ENCODE measurements at places on chromosomes 7 and 10. TPM values are rescaled to one million over a fixed set of nuclear protein-coding genes. Genes with fewer than 3 reads are reported as not detected.

PIK3AP1 gene
- 2.9 TPM for total RNA-seq

SFTPA1 gene
- total RNA-seq = not detected

TUBB8 gene
- not detected for total RNA-seq

PNLIPRP1 gene
- total RNA-seq = not detected

GRCh38 chr7:71604818-71605414, 473.0 kb downstream of the GALNT17 start:
- no peak for DNase-seq

DNA sequence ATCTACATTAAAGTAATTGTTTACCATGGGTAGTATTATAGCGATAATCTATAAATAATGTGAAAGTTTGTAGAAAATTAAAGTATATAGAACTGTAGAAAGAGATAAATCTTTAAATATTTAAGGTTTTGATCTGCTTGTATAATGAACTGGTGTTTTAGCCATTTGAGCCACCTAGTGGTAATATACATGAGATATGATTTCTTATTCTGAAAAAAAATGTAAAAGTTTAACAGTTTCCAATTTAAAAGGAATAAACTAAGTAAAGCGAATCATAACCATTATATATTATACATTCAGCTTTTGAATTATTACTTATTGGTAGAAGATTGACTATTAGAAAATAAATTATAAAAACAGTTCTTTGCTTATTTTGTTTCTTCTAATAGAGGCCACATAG, 91.2 kb downstream of the OTUD1 start:
- no peak for DNase-seq

GRCh38 chr10:61400524-61400923, 52.7 kb downstream of the TMEM26 start:
- no peak for DNase-seq

DNA sequence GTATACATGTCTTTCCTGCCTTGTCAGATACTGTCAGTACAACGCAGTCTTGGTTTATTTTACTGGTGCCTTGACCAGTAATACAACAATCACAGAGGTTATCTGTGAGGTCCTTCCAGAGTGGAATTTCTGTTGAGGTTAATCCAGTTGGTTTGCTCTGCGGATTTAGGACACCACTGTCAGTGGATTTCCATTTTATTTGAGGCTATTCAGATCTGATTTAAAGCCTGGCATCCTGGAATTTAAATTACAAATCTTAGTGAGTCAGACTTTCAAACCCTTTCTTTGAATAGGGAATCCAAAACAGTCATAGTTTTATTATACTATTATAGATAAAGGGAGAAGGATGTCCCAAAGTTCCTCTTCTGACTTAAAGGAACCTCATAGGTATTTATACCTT, 40.5 kb downstream of the ANLN start:
- no peak for DNase-seq

DNA sequence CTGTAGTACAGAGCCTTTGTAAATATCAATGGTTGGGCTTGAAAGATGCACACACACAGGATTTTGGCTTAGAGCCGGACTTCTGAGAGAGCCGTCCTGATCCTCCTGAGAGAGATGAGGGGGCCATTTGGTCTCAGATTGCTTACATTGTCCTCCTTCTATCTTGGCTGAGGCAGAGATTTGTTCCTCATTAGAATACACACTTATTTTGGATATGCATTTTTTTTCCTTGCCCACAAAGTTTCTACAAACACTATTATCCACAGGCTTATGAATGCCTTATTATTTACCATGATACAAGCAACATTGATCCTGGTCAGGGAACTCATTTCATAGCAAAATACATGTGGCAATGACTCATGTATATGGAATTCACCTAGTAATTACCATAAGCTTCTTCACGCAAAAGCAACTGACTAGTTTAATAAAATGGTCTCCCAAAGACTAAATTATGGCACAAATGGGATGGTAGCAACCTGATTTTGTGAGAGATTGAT, 175.3 kb downstream of the MDFIC start:
- DNase-seq = no peak

DNA sequence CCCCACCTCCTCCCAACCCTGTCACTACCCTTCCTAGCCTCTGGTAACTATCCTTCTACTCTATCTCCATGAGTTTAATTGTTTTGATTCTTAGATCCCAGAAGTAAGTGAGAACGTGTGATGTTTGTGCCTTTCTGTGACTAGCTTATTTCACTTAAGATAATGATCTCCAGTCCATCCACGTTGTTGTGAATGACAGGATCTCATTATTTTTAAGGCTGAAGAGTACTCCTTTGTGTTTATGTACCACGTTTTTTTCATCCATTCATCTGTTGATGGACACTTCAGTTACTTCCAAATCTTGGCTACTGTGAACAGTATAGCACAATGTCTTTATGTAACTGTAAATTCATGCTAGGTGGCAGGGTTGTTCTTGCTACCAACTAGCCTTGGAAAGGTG, 461.6 kb downstream of the PLXDC2 start:
- DNase-seq = no peak

DNA sequence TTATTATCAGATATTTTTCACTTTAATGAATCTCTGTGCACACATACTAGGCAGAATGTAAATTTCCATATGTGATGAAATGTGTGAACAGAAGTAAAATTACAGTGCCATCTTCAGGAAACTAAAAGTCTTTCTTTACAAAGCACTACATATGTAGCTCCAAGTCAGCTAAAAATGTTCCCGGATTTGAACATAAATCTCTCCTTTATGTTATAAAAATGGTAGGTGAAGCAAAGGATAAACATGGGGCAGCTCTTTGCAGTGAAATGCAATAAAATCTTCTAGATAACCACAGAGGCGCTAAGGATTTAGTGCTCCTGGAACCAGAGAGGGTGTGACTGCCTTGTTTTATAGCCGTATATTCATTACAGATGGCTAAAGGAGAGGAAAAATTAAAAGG, 104.9 kb upstream of the C7orf33 start:
- DNase-seq = no peak

GRCh38 chr10:6002809-6003510, 25.6 kb upstream of the IL15RA start:
- peak; percentile 30 for DNase-seq

DNA sequence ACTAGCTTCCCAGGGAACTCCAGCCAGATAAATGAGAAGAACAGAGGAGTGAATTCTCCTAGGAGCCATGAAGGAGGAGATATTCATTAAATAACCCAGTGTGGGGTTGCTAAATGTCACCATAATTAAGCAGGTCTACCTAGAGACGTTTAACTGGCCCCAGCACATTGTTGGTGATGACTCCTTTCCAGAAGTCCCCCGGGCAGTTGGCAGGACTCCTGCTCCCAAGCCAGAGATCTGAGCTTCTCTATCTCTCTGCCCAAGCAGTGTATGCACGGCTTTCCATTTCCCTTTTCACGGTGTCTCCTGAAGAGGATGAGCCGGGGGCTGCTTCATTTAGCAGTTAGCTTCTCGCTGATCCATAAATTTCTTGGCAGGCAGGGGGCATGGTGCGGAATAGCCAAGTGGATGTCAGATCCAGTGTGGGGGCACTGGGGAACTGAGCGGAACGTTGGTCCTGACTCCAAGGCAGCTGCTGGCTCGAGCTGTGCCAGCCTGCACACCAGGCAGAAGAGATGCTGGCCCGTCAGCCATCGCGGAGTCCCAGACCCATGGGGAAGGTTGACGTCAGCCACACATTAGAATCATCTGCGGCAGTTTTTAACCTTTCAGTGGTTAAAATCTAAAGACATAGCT, 142.0 kb upstream of the NPY start:
- no peak for DNase-seq

DNA sequence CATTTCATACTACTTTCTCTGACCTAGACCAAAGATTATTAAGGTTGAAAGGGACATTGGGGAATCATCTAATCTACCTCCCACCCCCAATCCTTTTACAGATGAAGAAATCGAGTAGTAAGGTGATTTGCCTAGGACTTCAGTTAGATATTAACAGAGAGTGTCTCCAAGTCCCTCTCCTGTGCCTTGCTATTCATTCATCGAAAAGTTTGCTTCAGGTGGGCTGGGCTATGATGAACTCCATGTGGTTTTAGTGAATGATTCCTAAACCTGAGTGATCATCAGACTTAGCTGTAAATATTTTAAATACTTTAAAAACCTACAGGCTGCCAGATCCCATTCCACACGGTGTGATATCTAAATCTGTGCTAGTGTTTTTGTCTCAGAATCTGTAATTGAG, 259.4 kb upstream of the SORCS1 start:
- DNase-seq = no peak

DNA sequence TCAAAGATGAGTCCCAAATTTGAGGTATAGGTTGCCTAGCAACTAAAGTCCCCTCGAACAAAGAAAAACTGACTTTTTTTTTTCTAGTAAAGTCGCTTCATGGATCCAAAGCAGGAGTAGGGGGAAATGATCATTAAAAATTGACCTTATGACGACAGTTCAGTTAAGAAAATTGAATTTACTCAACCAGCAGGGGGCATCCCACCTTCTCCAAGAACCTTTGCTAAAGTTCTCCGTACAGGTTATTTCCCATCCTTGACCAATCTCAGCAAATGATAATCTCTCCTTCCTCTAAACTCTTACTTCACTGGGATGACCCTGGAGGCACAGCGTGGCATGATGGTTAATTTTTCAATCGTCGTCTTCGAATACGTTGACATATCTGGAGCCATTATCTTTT, 228.3 kb downstream of the CALN1 start:
- DNase-seq = no peak

- DNase-seq = no peak
Measured at GRCh38 chr7:49020145-49020544, 95.8 kb downstream of the CDC14C start.

GRCh38 chr7:51128545-51129435, 187.8 kb downstream of the COBL start:
- no peak for DNase-seq

DNA sequence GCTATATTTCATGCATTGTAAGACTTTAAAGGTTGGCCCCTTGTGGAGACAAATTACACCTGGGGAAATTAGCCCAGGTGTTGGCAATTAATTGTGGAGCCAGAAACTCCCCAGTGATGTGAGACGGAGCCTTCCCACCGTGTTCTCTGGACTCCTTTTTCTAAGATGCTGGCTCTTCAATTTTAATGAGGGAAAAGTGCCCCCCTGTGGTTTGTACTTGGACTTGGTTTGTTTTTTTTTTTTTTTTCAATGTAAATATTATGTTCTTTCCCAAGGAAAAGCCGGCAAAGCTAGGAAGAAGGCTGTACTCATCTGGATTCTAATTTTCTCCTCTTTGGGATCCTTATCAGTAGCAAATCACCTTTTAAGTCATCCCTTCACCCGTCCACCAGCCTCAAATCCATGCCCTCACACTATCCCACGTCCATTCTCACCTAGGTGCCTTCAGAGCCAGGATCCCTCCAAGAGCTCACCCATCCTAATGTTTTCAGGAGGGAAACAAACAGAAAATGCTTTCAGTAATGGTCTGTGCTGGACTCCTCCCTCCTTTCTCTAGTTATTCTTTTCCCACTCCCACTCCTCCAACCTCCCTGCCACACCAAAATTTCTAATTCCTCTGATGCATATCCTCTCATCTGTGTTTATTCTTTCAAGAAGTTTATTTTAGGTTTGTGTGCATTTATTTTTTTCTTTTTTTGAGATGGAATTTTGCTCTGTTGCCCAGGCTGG, 20.4 kb upstream of the ST8SIA6 start:
- no peak for DNase-seq

DNA sequence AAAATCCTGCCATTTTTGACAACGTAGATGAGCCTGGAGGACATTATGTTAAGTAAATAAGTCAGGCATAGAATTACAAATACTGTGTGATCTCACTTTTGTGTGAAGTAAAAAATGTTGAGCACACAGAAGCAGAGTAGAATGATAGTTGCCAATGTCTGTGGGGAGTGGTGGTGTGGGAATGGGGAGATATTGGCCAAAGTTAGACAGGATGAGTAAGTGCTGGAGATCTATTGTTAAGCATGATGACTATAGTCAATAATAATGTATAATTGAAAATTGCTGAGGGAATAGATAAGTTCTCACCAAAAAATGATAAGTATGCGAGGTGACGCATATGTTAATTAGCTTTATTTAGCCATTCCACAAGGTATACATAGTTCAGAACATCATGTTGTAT, 92.0 kb downstream of the GPR85 start:
- no peak for DNase-seq

- DNase-seq = no peak
Measured at GRCh38 chr10:83678850-83679249, 460.5 kb upstream of the GHITM start.

GRCh38 chr10:108673741-108674140, 1249.6 kb downstream of the XPNPEP1 start:
- no peak for DNase-seq

DNA sequence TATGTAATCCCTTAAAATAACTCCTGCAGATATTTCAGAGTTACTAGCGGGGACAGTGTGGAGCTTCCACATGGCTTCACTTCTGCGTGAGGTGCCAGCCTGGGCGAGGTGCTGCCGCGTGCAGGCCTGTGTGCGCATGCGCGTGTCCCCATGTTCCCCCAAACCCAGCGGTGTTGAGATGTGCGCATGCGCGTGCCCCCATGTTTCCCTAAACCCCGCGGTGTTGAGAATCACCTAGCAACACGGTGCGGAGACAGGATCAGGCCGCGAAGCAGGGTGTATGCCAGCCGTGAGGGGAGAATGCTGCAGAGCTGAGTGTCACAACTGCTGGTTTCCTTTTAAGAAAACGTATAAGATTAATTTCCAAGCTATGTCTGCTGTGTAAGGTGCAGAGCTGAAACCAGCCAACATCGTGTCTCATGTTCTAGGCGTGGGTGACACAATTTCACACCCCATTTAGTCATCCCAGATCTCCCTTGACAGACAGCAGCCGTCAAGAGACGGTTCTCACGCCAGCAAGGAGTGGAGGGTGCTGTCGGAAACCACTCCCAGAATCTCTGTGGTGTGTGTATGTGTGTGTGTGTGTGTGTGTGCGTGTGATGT, 71.9 kb upstream of the ADARB2 start:
- peak; percentile 39 for DNase-seq

GRCh38 chr10:59018977-59019376, 157.5 kb upstream of the PHYHIPL start:
- no peak for DNase-seq

DNA sequence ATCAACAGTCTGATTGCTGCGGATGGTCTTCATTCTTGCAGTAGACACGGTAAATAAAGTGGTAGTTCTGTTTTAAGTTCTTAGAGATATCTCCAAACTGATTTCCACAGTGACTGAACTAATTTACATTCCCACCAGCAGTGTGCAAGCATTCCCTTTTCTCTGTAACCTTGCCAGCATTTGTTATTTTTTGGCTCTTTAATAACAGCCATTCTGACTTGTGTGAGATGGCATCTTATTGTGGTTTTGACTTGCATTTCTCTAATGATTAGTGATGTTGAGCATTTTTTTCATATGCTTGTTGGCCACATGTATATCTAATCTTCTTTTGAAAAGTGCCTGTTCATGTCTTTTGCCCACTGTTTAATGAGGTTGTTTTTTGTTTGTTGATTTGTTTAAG, 30.2 kb upstream of the CXCL12 start:
- no peak for DNase-seq
